ENCODE measurements at places on chromosomes 5 and 9.

- DNase-seq: no peak
Observed at GRCh38 chr5:116738239-116738614, 163.6 kb upstream of the SEMA6A start.

GRCh38 chr9:20642045-20642444, 19.7 kb upstream of the MLLT3 start:
- DNase-seq: no peak

GRCh38 chr5:107341376-107342084, 329.2 kb downstream of the EFNA5 start:
- no peak for DNase-seq

DNA sequence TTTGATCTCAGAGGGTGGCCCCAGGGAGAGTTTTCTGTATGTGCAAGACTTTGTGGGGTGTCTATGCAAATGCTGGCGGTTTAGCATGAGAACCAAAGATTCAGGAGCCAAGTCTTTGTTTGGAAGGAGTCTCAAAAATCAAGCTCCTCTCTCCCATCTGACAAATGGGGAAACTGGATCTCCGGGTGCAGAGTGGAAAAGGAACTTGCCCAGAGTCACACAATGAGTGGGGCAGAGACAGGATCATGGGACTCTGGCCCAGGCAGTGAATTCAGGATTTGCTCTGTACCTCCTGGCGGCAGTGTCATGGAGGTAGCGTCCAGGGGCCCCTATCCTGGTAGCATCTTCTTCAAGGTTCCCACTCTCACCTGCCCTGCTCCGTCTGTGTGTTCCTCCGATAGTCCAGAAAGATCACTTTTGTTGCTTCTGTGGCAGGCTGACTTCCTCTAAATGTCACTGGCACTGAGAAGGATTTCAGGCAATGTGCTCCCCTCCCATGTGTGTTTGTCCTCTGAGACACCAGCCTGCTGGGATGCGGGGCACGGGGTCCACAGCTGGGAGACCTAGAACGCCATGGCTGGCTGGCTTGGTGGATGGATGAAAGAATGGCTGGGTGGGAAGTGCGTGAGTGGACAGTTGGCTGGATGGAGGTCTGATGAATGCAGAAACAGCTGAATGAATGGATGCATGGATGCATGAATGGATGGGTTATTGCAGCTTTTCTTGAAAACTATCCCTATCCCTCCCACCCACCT, 3.6 kb downstream of the CCL19 start:
- DNase-seq: no peak

GRCh38 chr5:22852807-22853660, at the start of gene CDH12:
TSS of gene CDH12 (minus strand) at chr5:22853344.
- no peak for DNase-seq

DNA sequence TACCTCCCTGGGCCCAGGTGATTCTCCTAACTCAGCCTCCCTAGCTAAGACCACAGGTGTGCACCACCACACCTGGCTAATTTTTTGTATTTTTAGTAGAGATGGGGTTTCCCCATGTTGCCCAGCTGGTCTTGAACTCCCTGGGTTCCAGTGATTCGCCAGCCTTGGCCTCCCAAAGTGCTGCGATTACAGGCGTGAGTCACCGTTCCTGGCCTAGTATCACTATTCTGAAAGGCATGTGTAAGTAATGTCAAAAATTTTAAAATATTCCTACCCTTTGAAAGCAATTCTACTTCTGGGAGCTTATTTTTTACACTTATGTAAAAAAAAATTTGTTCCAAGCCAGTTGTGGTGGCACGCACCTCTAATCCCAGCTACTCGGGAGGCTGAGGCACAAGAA, 27.1 kb upstream of the TLE1 start:
- no peak for DNase-seq

DNA sequence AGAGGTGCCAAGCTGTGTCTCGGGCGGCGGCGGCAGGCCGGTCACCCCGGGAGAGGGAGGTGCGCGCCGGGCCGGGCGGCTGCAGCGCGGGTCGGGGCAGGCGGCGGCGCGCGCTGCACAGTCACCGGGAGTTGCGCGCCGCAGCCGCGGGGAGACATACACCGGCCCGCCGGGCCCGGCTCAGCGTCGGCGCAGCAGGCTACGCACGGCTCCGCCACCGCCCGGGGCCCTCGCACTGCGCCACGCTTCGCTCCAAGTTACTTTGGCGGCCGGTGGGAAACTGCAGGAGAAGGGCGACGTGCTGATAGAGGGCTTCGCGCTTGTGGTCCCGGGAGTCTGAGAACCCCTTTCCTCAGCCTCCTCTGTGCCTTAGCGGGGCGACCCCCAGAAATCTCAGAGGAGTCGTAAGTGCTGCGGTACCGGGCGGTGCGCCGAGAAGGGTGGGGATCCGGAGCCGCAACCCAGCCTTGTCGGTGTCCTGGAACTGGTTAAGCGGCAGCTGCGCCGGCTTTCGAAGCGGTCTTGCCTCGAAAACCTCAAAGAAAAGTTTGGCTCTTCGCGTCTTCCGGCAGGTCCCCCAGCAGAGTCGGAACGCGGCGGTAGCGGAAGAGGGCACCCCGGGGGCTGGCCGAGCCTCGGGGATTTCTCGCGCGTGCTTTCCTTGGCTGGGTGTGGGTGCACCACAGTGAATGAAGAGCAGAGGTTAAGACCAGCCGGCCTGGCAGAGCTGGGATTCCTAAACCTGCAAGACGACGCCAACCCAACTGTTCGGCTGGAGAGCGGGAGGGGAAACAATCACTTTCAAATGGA, at the start of gene EFNA5:
TSS of gene EFNA5 (minus strand) at position 6 of the 810 bp plus-strand sequence.
- DNase-seq: peak; percentile 61

DNA sequence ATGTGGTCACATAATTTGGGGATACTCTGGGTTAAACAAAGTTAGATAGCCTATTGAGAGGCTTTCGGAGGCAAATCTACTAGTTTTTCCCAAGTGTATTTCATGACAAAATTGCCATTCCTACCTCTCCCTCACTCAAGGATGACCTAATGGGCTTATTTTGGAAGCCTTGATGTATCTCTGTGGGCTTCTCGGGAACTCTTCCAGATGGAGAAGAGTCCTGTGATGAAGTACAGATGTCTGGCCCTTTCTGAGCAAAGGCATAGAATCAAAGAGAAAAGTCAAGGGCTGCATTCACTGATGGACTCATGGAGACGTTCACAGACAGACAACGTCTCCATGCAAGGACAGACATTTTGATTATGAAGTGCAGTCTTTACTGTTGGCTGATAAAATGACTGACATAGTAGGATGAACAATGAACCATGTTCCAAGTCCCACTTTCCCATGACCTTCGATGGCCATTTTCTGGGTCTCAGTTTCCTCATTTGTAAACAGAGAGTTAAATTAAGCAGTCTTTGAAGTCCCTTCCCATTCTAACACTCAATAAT, 347.2 kb upstream of the CD180 start:
- no peak for DNase-seq

DNA sequence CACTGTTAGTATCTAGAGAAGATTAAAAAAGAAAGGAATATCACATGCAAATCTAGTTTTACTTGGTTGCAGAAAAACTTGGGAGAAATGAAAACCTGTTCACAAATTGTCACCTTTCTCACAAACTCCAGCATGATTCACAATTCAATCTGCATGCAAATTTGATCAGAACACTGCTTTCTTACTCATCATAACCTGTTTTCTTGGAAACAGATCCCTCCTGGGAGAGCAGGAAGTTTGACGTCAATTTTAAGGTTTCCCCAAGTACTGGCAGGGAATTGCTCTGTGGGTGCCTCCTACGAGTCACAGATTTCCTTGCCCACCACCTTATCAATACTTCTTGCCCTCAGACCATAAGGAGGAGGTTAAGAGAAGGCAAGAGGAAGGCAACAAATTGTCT, 30.2 kb upstream of the HTR4 start:
- no peak for DNase-seq

DNA sequence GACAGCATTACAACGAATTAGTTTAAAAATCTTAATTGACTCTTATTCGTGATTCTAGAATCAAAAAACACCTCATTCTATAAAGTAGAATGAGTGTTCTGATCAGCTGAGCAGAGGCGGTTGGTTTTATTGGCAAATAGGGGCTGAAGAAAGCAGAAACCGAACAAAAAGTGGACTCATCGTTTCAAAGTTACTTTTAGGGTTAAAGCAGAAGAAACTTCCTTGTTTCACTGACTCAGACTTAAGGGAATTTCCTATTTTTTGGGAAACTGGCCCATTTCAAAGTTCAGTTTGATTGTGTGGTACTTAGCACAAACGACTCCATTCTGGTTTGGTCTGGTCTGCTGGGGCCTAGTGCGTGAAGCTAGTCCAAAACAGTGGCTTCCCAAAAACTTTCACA, 862 bp upstream of the NDUFB6 start:
- no peak for DNase-seq

DNA sequence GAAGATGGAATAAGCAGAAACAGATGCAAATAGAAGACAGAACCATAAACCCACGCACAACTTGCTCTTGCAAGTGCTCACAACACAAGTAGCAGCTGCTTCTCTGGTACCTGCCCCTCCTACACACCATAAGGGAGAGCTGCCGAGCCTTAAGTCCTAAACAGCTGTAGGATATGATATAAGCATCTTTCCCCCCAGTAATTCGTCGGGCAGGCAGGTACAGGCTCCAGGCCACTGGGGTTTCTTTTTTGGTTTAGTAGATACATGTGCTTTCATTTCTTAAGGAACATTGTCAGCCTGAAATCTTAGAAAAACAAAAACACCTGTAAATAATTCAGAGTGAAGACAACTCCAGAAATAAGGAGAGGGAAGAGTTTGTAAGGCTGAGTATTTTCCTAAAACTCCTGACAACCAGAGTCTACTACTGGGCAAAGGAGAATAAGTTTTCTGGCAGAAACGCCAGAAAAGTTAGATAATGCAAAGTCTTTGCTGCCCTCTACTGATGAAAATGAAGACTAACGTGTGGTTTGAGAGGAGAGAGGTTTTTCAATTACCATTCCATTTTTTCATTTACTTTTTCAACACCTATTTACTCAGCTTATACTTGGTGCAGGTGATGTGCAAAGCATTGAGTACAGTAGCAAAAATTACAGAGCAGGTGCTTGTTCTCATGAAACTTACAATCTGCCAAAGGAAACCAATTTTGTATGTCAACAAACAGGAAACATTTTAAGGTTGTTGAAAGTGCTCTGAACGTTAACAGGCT, 20.1 kb upstream of the TCERG1 start:
- DNase-seq: no peak

All from SJSA1 (cell line).